WTC11 (cell line): ENCODE measurements at places on chromosomes 12 and 14. TPM values are rescaled to one million over a fixed set of nuclear protein-coding genes. Genes with fewer than 3 reads are reported as not detected.
A peak's percentile ranks its signal among the peaks of the same experiment; 100 is the strongest.

DNA sequence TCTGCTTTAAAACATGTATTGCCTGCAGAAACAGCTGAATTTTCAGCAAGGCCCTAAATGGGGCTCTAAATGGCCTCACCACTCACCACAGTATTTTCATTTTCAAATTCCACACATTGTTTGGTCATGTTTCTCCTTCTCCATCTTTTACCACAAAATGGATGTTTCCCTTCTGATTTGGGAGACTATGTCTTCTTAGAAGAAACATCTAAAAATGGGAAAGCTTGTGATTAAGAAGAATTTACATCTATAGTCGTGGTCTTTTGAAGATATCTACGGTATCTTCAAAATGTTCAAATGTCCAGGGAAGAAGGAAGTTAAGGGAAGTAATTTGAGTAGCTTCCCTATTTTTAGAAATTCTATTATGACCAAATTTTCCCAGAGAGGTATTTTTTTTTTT, 20.7 kb upstream of the TUBA1C start:
- no peak overlapping the region for H3K4me3 ChIP-seq
- no peaks in the 10 kb centered on the region for H3K36me3 ChIP-seq
- no peak for DNase-seq

DNA sequence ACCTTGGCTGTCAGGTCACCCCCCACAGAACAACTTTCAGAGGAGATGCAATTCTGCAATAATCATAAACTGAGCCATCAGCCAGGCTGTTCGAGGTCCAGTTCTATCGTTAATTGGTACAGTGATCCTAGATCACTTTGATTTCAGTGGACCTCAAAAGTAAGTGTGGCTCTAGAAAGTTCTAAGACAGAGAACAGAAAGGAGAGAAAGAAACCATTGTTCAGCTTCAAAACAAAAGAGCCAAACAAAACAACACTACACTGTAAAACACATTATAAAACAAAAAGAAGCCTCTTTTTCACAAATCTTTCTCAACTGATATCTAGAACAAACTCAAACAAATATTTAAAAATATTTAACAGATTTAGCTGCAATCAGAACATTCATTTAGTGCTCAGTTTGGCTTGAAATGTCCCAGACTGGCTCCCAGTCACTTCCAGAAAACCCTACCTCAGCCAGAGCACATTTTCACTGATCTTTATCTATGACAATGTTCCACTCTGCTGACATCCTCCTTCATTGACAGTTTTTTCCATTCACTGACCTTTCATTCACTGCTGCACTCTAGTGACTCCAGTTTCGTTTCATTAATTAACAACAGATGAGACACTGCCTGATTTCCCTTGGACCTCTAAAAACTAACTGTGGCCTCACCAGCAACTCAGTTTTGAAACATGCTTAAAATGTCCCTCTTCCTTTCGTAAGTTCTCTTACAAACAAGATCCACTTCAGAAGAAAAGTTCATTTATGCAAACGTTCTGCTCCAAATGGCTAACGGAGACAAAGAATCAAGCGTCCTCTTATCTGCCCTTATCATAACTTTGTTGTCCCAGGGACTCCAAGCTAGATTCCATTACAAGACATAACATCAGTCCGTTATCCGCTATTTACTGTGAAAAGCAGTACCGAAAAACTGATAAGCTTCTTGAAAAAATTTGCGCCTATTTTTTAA, 56.8 kb downstream of the DUSP16 start:
- peak overlapping the region; percentile 3; the same call in 1 of the 2 replicates for H3K4me3 ChIP-seq
- H3K27me3 ChIP-seq, result no peaks in the 10 kb centered on the region
- DNase-seq, result no peak
- peaks cover 80% of the 10 kb centered on the region for H3K4me1 ChIP-seq
- peak overlapping the region; percentile 88 for H3K27ac ChIP-seq

- H3K36me3 ChIP-seq, result peaks cover 9% of the 10 kb centered on the region
- peaks cover 56% of the 10 kb centered on the region for H3K4me1 ChIP-seq
- H3K27ac ChIP-seq, result no peak overlapping the region
- H3K27me3 ChIP-seq, result no peaks in the 10 kb centered on the region
- DNase-seq, result no peak
These were observed 67.2 kb upstream of the HMGA2 start for GRCh38 chr12:65756956-65757511.

- no peaks in the 10 kb centered on the region for H3K27me3 ChIP-seq
- peaks cover 7% of the 10 kb centered on the region for H3K36me3 ChIP-seq
- peaks cover 52% of the 10 kb centered on the region for H3K4me1 ChIP-seq
- no peak for DNase-seq
- H3K4me3 ChIP-seq, result no peak overlapping the region
These were observed 50.0 kb downstream of the NCOR2 start for GRCh38 chr12:124517260-124518050.

GRCh38 chr14:81447021-81447764, 47.1 kb upstream of the STON2 start:
- H3K27me3 ChIP-seq, result peaks cover 4% of the 10 kb centered on the region; the same call in 1 of the 2 replicates
- H3K4me3 ChIP-seq, result no peak overlapping the region

DNA sequence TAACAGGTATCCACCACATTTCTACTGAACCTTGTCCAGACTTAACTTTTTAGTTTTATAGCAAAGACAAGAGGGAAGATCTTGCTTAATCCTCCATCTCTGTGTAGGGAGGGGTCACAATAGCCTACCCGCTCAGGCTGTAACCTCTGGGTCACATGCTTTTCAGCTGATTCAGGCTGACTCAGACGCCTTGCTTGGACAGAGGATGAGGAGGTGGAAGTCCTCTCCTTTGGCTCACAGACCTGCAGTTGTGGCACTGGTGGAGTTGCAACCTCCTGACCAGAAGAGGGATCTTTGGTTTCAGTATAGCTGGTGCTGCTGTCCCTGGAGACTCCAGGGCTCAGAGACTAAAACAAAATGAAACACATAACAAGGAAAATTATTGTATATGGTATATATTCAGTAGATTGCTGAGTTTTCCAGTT, 16.2 kb downstream of the ACIN1 start:
- no peak for DNase-seq
- no peaks in the 10 kb centered on the region for H3K4me1 ChIP-seq
- H3K36me3 ChIP-seq, result peaks cover 83% of the 10 kb centered on the region
- no peak overlapping the region for H3K27ac ChIP-seq
- no peak overlapping the region for H3K4me3 ChIP-seq
- no peaks in the 10 kb centered on the region for H3K27me3 ChIP-seq

GRCh38 chr12:52629281-52630007, 11.1 kb upstream of the KRT73 start:
- DNase-seq, result no peak
- no peak overlapping the region for H3K4me3 ChIP-seq
- H3K27ac ChIP-seq, result no peak overlapping the region
- H3K27me3 ChIP-seq, result no peaks in the 10 kb centered on the region
- H3K36me3 ChIP-seq, result no peaks in the 10 kb centered on the region

GRCh38 chr14:55323910-55324309, 52.7 kb downstream of the FBXO34 start:
- peaks cover 16% of the 10 kb centered on the region; the same call in 1 of the 2 replicates for H3K4me1 ChIP-seq
- no peak overlapping the region for H3K27ac ChIP-seq
- no peak for DNase-seq
- H3K4me3 ChIP-seq, result no peak overlapping the region

Gene JKAMP
- 29.1 to 33.2 TPM (median 31.7 TPM) in 3 replicates for total RNA-seq

DNA sequence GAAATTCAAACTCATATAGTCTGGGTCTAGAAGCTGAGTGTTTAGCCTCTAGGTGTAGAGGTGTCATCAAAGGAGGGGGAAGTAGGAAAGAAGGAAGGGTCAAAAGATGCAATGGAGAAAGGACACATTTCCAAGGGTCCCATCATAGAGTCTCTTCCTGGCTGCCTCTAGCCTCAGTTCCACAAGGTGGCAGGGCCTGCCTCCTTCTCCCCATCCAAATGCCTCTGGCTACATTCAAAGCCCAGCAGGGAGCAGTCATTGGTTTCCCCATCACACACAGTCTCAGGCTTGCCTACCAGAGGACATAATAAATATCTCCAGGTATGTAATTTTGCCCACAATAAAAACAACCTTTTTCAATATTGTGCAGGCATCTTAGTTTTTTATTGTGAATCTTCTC, 2.1 kb upstream of the CCT2 start:
- DNase-seq, result peak; percentile 44
- H3K36me3 ChIP-seq, result peaks cover 17% of the 10 kb centered on the region
- H3K4me1 ChIP-seq, result peaks cover 20% of the 10 kb centered on the region
- no peak overlapping the region for H3K4me3 ChIP-seq
- H3K27me3 ChIP-seq, result no peaks in the 10 kb centered on the region; the same call in 1 of the 2 replicates
- H3K27ac ChIP-seq, result no peak overlapping the region

DNA sequence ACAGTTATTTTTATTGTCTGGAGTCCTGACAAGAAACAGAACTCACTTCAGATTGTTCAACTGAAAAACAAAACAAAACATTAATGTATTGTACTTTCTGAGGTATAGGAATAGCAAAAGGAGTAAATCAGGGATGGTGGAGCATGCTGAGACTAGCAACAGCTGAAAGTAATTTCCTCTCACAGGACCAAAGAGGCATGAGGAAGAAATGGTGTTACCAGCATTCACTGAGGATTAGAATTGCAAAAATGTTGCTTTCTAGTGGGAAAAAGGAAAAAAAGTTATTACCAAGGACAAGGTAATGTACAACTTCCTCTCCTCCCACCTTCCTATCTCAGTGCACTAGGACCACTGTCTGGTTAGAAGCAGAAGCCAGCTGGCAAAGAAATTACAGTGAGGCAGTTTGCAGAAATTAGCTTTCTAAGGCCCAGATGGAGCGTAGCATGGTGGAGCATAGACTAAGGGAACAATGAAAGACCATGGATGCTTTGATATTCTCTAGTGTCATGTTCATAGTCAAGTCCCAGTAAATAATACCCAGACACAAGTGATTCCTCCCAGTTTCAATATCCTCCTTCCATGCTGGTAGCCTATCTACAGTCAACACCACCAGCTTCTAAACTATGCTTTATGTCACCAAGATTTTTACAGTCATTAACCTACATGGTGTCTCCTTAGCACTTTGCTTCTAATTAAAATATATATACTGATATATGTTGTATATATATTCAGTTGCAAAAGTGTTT, 133.7 kb upstream of the DCN start:
- peaks cover 3% of the 10 kb centered on the region; the same call in 1 of the 2 replicates for H3K36me3 ChIP-seq
- H3K4me1 ChIP-seq, result peaks cover 21% of the 10 kb centered on the region
- H3K27me3 ChIP-seq, result no peaks in the 10 kb centered on the region
- no peak overlapping the region for H3K4me3 ChIP-seq

GRCh38 chr12:1544996-1545700, 49.2 kb downstream of the FBXL14 start:
- DNase-seq, result no peak
- peaks cover 7% of the 10 kb centered on the region for H3K27me3 ChIP-seq
- H3K4me3 ChIP-seq, result no peak overlapping the region
- H3K4me1 ChIP-seq, result peaks cover 13% of the 10 kb centered on the region
- no peak overlapping the region for H3K27ac ChIP-seq
